ENCODE measurements at places on chromosomes 3 and 15.

DNA sequence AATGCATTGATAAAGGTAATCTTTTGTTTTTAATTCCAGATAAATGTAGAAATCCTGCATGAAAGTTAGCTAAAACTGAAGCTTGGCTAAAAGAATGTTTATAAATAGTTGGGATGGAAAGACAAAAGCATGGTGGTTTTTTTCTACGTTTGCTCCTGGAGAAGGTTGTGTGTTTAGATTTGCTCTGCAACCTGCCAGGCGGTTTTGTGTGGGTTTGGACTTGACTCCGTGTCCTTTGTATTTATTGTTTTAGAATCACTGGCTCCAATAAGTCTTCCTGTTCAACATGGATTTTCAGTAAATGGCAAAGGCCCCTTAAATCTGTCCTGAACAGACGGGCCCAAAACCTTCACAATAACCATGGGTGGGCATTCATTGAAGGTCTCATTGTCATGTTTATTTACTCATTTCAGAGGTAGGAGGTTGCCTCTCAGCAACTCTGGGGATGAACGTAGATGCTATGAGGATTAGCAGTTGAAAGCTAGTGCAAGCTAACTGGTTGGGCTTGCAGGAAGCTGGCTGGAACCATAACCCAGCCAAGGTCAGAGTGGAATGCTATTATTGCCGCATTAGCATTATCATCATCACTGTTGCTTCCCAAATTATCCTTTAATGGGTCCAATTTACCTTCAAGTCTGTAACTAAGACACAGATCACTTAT lies 60.6 kb upstream of the ADAMTS9 start:
- no peak for DNase-seq

DNA sequence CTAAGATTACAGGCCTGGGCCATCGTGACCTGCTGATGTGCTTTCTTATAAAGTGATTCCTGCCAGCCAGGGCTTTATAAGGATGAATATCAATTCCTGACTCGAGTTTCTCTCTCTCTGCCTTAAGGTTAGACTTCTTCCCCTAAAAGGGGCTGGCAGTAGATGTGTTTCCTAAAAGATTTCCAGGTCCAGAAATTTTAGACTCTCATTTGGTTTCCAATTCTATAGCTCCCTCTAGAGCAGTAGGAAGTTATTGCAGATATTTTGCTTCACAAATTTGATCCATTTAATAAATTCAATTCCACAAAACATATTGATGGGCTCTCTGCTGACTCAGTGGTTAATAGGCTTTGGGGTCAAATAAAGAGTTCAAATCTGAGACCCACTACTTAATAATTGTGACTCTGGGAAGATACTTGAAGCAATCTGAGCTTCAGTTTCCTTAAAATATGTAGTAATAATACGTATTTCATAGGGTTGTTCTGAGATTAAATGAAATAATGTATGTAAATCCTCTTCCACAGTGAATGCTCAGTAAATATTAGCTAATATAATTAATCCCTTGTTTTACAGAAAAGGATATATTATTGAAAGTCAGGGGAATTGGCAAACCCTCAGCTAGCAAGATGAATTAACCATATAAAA lies 2.1 kb downstream of the TRIM69 start:
- no peak for DNase-seq

- no peak for DNase-seq
Observed at GRCh38 chr3:123256256-123256655, 54.5 kb downstream of the SEC22A start.

- no peak for DNase-seq
Observed at GRCh38 chr3:1350885-1351284, 258.1 kb downstream of the CNTN6 start.

DNA sequence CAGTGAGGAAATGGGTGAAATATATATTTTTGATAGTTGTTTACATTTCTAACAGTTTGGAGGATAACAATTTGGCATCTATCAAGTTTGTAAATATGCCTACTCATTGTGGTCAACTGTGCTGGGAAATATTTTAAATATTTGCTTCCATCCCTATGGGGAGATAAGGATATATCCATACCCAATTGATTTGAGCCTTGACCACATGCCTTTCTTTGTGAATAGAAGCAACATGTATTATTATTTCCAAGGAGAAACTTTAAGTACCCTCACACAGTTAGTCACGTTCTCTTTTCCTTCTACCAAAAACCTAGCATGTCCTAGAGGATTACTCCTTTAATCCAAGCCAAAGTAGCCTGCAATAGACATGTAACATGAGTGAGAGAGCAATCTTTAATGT lies 245.4 kb upstream of the CBLB start:
- no peak for DNase-seq

DNA sequence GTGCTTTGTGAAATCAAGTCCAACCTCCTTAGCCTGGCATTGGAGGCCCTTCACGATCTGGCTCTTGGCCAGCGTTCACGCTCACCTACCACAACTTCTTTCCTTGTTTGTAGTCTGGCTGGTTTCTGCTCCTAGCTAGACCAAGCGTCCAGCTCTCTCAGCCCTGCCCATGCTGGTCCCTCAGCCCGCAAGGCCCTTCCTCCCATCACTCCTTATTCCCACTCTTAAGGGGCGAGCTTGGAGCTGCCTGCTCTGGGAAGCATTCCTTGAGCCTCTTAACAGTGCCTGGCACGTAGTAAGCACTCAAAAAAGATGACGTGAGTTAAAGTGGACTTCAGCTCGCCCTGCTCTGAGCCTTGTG lies 8.7 kb downstream of the SLC6A6 start:
- DNase-seq: no peak

GRCh38 chr3:69410301-69410700 lies 24.4 kb upstream of the FRMD4B start:
- DNase-seq: peak; percentile 68

GRCh38 chr3:141227752-141228151 lies 3.9 kb upstream of the PXYLP1 start:
- no peak for DNase-seq

GRCh38 chr3:180246688-180247195 lies 210.0 kb upstream of the PEX5L start:
- no peak for DNase-seq

GRCh38 chr3:104323226-104323625 lies 1043.5 kb upstream of the ALCAM start:
- no peak for DNase-seq

Measured in activated CD4-positive, alpha-beta T cell treated with anti-CD3 and anti-CD28 coated beads, Interleukin-2, amount 50 U/mL, for 24 hours (primary cell).